Mesendoderm (in vitro differentiated cells): ENCODE measurements at places on chromosomes 16 and 17.

GRCh38 chr17:44589316-44590071 is 32.2 kb downstream of the FZD2 start:
- H3K27ac ChIP-seq: no peak overlapping the region
- H3K36me3 ChIP-seq: no peaks in the 10 kb centered on the region
- no peaks in the 10 kb centered on the region for H3K27me3 ChIP-seq
- H3K4me3 ChIP-seq: no peak overlapping the region
- peaks cover 4% of the 10 kb centered on the region for H3K4me1 ChIP-seq

DNA sequence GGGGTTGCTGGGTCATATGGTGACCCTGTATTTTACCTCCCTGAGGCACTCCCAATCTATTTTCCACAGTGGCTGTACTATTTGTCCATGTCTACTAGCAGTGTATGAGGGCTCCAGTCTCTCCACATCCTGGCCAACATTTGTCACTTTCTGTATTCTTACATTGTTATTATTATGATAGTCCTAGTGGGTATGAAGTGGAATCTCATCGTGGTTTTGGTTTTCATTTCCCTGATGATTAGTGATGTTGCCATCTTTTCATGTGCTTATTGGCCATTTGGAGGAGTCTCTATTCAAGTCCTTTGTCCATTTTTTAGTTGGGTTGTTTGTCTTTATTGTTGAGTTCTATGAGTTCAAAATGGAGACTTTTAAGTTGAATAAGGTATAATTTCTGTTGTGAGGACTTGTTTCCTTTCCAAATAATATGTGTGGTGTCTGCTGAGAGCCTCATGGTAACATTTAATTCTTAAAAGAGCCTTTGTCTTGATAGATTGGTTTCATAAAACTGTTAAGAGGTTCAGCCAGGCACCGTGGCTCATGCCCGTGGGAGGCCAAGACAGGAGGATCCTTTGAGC is 108.2 kb downstream of the RPTOR start:
- peaks cover 17% of the 10 kb centered on the region for H3K4me1 ChIP-seq
- no peak for DNase-seq
- H3K27ac ChIP-seq: no peak overlapping the region
- no peaks in the 10 kb centered on the region for H3K27me3 ChIP-seq
- no peaks in the 10 kb centered on the region for H3K36me3 ChIP-seq

DNA sequence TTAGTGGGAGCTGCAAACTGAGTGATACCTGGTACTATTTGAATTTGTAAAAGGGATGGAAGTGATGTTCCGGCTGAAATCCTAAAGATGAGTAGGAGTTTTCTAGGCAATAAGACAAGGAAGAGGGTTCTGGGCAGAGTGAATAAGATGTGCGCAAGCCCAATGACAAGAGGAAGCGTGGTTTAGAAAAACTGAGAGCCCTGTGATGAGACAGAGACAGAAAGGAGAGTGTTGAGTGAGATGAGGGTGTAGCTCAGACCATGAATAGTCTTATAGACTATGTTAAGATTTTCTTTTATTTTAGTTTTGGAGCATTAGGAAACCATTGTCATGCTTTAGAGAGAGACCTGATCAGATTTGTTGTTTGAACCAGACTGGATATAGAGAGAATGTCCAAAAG is 50.2 kb downstream of the COX10 start:
- no peak for DNase-seq
- no peak overlapping the region for H3K4me3 ChIP-seq
- H3K4me1 ChIP-seq: no peaks in the 10 kb centered on the region
- H3K36me3 ChIP-seq: no peaks in the 10 kb centered on the region

DNA sequence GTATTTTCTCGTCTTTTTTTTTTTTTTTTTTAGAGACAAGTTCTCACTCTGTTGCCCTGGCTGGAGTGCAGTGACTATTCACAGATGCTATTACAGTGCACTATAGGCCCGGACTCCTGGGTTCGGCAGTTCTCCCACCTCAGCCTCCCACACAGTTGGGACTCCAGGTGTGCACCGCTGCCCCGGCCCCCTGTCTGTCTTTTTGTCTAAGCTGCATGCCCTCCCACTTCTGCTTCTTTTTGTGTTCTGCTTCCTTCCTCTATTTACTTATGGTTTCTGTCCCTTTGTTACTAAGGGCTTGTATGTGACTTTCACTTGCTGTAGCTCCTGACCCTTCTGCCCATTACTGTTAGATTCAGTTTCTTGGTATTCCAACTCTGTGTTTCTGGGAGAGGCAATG is 20.5 kb downstream of the SLC7A6 start:
- H3K27ac ChIP-seq: no peak overlapping the region
- no peak overlapping the region for H3K4me3 ChIP-seq
- H3K4me1 ChIP-seq: no peaks in the 10 kb centered on the region
- DNase-seq: no peak
